ENCODE measurements at places on chromosomes 2 and 18.

DNA sequence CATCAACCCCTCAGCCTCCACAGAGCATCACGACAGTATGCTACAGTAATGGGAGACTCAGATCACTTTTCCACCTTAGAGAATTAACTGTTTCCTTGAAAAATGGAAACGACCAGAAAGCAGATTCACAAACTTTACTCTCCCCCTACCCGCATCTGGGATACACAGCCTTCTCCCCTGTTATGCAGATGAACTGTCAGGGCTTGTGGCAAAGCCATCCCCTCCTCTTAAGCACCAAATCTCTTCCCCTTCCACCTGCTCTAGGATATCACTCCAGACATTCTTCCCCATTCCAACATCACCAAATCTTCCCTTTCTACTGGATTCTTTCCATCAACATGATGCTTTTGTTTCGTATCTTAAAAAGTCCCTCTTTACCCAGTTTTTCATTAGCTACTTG, 26.4 kb downstream of the NEB start:
- DNase-seq, result no peak

- DNase-seq, result no peak
These were observed 8.8 kb downstream of the PLCL1 start for GRCh38 chr2:197813093-197813787.

GRCh38 chr2:38509947-38510326, 92.8 kb downstream of the HNRNPLL start:
- no peak for DNase-seq

- DNase-seq, result no peak
These were observed 23.8 kb upstream of the DNER start for GRCh38 chr2:229738024-229738625.

GRCh38 chr2:195709901-195710806, 53.1 kb downstream of the SLC39A10 start:
- no peak for DNase-seq

DNA sequence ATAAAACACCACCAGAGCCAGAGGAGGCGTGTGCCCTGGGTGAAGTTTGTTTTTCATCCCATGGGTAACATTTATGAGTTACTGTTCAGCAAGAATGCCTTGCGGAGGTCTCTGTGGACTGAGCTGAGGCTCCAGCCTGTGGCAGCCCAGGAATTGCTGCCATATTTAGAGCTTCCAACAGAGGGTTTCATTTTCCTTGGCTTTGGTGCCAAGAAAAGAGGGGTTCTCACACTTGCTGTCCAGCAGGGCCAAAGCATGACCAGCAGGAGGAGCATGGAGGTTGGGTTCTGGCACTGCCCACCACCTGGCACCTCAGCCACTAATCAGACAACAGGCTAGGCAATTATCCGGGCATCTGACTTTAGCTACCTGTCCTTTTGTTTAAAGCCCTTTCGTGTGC, 36.7 kb downstream of the EPAS1 start:
- no peak for DNase-seq
